Fibroblast of gingiva (primary cell): ENCODE measurements at places on chromosomes 6 and 20.

- DNase-seq: no peak
Observed at GRCh38 chr20:38804682-38805501, 605 bp upstream of the PPP1R16B start.

DNA sequence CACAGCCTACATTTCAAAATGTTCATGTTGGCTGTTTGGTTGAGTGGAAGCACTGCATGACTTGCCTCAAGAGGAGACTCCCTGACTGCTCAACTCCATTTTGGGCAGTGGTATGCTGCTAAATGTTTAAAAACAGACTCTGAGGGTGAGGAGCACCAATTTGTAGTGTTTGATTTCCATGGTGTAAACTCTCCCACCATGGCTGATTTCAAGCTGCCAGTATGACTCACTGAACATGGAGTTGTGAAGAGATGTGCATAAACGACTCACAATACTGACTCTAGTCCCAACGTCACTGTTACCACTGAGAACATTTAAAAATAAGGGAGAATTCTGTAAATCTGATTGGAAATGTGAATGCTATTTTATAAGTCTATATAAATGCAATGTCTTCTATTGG, 70.4 kb downstream of the BACH2 start:
- DNase-seq: no peak

DNA sequence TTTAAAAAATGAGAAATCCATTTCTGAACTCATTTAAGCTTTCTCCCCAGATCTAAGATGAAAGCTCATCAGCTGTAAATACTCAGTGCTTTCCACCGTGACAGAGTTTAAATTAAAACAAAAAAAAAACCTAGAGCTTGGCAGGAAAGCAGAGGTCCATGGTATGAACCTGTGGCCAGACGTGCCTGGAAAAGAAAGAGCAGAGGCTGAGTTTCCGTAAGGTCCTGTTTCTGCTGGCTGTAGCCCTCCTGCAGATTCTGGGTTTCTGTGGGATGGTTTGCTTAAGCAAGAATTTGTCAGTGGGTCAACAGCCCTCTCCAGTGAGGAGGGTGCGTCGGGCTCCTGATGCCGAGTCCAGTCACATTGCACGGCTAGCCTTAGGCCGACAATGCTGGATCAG, 383.2 kb downstream of the SAMD5 start:
- no peak for DNase-seq

DNA sequence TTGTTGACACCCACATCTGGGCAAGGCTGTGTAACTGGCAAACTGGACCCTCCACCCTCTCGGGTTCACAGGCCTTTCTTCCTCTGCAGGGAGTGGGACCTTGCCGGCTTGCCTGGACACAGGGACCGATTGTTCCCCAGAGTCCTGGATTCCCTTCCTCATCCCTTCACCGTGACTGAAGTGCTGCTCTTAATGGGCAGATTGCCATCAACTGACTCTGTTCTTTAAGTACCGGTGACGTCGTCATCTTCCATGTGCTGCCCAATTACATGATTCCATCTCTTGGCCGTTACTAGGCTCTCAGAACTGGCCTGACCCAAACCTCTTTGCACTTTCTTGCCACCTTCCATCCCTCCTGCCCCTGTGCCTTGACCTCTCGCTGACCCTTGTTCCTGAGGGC, 85.4 kb downstream of the EYA4 start:
- no peak for DNase-seq

DNA sequence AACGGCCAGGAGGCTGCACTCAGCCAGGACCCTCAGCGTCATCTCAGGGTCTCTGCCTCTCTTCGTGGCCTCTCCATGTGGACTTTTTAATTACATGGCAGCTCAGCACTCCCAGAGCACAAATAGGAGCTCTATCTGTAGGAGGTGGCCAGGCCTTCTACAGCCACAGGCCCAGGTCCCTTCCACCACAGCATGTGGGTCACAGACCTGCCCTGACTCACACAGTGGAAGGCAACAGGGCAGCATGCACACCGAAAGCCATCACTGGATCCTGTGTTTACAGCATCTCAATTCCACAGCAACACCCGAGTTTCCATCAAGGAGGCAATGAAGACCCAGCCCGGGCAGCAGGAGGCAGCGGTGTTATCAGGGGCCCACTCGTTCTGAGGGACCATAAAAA, 65.8 kb upstream of the CD93 start:
- no peak for DNase-seq

GRCh38 chr20:58097429-58097828, 131.0 kb downstream of the ANKRD60 start:
- DNase-seq: no peak

- peak; percentile 82 for DNase-seq
Observed at GRCh38 chr20:44495802-44496481, 20.3 kb downstream of the TTPAL start.

DNA sequence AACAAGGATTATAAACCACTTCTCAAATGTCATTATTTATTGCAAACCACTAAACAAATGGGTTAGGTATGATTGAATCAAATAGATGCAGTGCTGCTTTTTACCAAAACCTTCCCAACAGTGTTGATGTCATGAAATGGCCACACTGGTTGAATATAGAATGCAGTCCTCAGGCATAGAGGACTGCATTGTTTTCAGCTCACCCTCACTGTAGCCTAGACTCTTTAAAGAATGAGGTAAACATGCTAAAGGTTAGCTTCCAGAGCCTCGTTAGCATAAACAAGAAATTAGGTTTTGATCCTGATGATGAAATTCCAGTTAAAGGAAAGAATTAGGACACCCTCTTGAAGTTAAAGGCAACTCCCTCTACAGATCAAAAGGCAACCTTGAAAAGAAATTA, 224.3 kb downstream of the ALDH8A1 start:
- no peak for DNase-seq
